ENCODE measurements at places on chromosomes 2 and 18. TPM values are rescaled to one million over a fixed set of nuclear protein-coding genes. Genes with fewer than 3 reads are reported as not detected.

GRCh38 chr2:136065384-136065783 is 52.6 kb downstream of the CXCR4 start:
- DNase-seq: no peak

Gene IL1B
- 0.44 TPM for total RNA-seq

GRCh38 chr2:105796131-105796638 is 51.5 kb downstream of the NCK2 start:
- DNase-seq: peak; percentile 63

DNA sequence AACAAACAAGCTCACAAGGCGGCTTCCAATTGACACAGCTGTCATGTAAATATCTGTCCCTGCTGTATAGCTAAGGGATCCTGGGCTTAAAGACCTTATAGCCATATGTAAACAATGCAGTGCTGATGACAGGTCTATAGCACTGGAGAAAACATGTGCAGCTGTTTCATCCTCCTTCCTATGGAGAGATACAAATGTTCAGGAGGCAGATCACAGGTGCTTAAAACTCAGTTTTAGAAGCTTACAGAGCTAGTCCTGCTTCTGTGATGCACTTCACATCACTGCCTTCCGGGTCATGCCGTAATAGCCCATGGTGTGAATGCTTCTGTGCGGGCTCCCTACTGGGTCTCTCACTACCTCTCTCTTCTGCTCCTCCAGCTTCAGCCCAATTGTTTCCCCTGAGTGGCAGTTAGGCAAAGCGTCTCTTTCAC is 262.4 kb upstream of the CHST9 start:
- DNase-seq: no peak

Gene HOXD4
- not detected for total RNA-seq

Gene SESTD1
- 13.1 TPM for total RNA-seq

DNA sequence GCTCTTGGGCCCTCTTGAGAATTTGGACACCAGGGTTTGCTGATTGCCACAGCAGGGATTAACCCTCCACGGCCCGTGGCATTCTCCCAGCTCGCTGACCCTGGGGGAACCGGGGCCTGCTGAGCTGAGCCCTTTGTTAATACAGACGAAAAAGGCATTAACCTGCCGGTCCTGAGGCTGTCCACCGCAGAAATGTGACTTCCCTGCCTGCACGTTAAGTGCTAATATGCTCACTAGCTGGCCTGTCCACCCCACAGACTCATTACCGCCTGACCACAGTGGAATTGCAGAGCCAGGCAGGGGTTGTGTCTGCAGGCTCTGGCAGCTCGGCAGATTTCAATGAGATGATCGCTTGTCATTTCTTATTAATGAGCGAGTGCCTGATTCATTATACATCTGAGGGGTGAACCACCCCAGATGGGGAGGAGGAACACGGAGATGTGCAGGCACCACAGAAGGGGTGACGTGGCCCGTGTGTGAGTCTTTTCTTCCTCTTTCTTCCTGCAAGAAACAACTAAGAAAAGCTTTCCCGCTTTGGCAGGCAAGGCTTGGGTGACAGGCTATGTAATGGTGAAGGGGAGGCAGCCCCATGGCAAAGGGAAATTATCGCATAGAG is 126.0 kb downstream of the GLI2 start:
- no peak for DNase-seq

DNA sequence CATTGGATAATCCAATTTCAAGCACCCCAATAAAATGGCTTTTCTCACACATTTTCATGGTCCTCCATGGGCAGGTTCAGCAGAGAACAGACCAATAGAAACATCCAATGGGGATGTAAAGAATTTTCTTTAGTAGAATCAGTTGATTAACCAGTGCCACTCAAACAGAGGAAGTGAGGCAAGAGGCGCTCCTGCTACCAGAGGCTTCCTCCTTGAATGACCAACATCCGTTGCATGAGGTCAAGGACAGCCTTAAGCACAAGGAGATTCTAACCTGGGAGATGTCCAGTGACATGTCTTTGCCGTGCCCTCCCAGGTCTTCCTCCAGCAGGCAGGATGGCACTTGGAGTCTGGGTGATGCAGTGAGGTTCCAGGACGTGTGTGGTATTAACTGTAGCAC is 146.6 kb downstream of the PIEZO2 start:
- no peak for DNase-seq

- no peak for DNase-seq
Observed at GRCh38 chr2:96225016-96225533, 16.4 kb upstream of the STARD7 start.

GRCh38 chr18:48915626-48916425 is 34.9 kb downstream of the SMAD7 start:
- no peak for DNase-seq

DNA sequence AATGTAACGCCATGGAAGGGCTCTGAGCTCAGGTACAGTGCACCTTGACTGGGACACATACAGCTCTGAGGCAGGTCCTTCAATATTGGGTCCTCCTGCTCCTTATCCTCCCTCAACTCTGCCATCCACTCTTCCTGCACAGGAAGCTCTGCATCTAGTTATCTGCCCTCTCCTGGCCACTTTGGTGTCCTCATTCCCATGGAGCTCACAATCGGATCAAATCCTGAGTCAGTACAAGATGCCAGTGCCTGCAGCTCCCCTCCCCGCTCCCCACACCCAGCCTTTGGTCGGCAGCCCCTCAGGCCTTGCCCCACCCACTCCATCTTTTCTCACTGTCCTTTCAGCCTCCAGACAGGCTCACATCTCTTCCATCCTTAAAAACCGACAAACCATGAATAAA is 58.0 kb downstream of the LRRFIP1 start:
- DNase-seq: peak; percentile 7

GRCh38 chr2:134957477-134957876 is 38.9 kb downstream of the CCNT2 start:
- no peak for DNase-seq

DNA sequence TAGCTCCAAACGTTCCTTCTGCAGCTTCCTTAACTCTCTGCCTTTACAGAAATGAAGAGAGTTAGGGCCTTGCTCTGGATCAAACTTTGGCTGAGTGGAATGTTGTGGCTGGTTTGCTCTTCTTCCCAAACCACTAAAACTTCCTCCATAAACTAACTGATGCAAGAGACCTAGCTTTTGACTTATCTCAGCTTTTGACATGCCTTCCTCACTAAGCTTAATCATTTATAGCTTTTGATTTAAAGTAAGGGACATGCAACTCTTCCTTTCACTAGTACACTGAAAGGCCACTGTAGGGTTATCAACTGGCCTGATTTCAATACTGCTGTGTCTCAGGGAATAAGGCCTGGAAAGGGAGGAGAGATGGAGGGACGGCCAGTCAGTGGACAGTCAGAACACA is 8.3 kb downstream of the PXDN start:
- DNase-seq: no peak

DNA sequence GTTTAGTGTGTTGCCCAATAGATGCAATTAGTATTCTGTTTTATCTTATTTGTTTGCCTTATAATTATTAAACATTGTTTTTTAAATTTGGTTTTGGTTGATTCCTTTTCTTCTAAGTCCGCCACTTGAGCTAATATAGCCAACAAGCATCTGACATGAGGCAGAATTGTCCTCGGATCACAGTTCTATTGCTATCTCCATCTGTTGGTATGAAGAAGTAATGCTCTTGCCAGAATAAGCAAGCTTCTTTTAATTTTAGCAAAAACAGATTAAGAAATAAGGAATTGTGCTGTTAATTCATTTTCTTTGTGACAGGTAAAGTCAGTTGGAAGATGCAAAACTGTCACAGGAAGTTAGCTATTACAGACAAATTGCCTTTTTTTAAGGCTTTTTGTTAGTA is 54.3 kb downstream of the R3HDM1 start:
- DNase-seq: no peak

DNA sequence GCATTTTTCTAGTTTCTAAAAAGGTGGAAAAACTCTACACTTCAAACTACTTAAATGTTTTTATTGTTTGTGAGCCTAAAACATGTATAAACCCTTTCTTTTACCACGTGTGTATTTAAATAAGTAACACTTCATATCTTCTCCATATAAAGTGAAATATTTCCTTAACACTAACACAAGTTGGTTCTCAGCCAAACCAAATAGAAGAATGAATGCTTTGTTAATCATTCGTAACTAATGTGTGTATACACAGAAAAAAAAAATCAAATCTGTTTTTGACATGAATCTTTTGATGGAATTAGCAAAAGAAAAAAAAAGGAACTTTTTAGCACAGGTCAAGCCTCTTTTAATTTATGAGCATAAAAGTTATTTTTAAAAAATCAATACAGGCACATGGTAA is 89.3 kb downstream of the EHBP1 start:
- DNase-seq: no peak

- peak; percentile 68 for DNase-seq
Observed at GRCh38 chr2:148926291-148926961, 51.4 kb downstream of the KIF5C start.

DNA sequence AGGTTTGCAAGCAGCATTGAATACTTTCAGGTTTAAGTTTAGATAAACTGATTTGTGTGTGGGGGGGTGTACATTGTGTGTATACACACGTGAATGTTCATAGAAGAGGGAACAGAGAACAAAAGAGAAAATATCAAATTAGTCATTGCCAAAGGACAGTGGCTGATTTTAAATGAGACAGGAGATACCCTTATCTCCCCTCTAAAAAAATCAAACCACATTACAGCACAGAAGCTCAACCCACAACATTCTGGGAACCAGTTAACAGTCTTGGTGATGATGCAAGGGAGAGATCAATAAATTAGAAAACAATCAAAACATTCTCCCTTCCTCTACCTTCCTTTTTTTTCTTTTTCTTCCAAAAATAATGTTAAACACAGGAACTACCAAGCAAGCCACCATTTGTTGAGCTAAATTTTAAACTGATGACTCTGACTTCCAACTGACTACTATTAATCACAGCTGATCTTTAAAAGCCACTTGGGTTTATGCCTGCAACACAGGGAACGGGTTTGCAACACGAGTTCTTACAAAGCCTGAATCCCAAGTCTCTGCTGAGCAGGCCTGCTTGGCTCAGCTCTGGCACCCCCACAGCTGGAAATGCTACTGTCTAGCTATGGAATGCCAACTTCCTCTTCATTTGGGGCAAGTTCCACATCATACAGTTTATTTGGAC is 119.2 kb upstream of the ACVR1C start:
- DNase-seq: no peak

GRCh38 chr2:102950371-102950946 is 188.6 kb downstream of the TMEM182 start:
- DNase-seq: no peak

DNA sequence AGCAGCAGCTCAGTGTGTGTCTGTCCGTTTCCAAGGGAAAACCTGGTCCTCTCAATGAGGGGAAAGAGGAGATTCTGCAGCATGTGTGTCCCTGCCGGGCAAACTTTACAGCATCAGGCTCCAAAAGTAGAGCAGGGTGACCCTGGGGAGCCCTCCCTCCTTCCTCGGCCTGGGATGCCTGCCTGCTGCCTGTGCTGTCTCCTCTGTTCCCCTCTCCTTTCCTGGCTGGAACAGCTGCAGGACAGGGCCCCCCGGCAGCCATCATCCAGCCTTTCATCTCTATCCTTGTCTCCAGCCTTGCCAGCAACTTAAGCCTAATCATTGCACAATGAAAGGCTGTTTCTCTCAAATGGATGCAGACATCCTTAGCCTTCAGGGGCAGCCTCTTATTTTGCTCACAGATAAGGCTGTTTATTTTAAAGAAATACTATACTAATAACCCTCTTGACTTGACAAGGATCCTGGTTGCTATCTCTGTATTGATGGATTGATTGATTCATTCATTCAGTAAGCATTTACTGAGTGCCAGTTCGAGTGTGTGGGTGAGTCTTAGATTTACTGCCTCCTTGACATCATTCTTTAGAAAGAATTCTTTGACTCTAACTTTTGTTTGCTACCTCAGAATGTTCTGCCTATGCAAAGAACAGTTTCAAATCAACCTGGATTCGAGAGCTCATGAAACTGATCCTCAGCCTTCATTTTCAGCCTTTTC is 40.6 kb upstream of the EDAR start:
- no peak for DNase-seq

Gene MYO3B
- total RNA-seq: 0.48 TPM

Gene ACOXL
- 0.26 TPM for total RNA-seq

Gene MAB21L4
- not detected for total RNA-seq

DNA sequence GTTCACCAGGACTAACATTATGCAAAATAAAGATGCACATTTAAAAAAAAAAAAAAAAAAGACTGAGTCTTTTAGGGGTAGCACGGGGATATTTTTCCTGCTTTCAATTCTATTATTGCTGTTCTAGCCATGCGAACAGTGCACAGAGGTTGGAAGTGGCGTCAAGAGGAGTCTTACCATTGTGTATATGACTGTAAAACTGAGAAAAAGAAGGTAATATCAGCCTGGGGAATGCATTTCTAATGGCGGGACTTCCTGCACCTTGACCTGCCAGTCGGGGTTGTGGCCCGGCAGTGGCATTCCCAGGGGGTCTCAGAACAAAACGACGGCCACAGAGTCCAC is 48.5 kb upstream of the ATP6V1B1 start:
- DNase-seq: no peak

Gene XIRP2
- not detected for total RNA-seq

DNA sequence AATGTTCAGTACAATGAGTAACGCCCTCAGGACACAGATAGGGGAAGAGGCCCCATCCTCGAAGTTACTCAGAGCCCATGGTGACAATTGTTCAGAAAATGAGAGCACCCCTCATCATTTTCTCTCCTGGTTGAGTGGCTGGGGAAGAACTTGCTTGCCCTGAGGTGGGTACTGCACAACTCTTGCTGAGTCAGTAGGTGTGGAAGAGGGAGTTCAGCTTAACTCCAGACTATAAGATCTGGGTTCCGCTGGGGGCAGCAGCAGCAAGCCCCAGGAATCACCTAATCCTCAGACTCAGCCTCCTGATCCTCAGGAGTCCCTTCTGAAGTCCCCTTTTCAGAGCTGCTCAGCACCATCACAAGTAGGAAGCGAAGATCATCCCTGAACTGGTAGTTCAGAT is 123.7 kb downstream of the PIEZO2 start:
- no peak for DNase-seq

Gene SEPTIN10
- total RNA-seq: 8.4 TPM

DNA sequence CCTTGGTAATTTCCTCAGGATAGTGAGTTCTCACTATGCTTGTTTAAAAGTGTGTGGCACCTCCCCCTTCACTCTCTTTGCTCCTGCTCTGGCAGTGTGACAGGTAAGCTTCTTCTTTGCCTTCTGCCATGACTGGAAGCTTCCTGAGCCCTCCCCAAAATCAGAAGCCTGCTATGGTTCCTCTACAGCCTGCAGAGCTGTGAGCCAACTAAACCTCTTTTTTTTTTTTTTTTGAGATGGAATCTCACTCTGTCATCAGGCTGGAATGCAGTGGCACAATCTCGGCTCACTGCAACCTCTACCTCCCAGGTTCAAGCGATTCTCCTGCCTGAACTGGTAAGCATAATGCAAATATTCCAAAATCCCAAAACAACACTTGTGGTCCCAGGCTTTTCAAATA is 80.0 kb downstream of the SOWAHC start:
- no peak for DNase-seq

DNA sequence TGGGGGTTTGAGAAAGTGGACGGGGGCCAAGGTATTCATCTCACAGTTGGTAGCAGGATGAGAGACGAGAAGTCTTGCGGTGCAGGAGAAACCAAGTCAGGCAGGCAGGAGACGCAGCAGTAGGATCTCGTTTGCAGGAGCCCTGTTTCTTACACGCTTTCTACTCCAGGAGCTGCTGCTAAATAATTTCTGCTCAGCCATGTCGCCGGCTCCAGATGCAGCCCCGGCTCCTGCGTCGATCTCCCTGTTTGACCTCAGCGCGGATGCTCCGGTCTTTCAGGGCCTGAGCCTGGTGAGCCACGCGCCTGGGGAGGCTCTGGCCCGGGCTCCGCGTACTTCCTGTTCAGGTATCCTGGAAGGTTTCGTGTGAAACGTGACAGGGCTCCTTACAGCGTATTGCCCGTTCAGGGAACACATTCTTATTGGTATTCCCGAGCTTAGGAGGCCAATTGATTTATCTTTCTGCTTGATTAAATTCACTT is 494 bp downstream of the ANKZF1 start:
- peak; percentile 70 for DNase-seq

All from activated CD4-positive, alpha-beta memory T cell treated with anti-CD3 and anti-CD28 coated beads for 36 hours (primary cell).